ENCODE measurements at places on chromosomes 4 and X.

DNA sequence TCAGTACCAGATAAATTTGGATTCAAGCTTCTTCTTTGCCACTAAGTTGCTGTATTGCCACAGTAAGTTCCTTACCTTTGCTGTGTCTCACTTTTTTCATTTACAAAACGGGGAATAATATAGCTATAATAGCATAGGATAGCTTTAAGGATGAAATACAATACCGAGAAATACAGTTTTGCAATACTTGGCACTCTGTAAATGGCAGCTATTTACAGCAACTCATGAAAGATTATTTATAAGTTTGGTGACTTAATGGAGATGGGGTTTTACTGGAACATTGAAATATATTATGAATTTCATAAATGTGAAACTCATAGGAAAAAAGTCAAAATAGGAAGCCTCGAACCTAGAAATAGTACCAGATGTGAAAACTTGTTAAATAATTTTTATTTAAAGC is 27.6 kb downstream of the ANXA10 start:
- DNase-seq: no peak

DNA sequence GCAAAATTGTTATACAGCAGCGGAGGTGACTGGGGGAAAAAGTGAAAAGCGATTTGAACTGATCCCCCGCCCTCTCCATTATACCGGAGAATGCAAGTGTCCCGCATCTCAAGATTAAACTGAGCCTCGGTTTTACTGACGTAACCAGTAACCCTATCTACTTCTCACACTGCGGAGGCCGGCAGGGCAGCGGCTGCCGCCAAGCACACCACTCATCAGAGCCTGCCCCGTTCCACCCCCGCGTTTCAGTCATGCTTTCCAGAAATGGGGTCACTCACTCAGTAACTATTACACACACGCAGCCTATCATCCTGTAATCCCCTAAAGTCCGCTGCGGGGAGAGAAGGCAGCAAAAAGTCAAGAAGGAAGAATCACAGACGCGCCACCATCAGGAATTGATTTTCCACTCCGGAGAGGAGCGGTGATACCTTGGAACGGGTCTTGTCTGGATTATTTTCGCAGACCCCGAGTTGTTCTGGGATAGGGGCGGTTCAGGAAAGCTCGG is 1.4 kb downstream of the RPS6KA3 start:
- DNase-seq: peak; percentile 70

DNA sequence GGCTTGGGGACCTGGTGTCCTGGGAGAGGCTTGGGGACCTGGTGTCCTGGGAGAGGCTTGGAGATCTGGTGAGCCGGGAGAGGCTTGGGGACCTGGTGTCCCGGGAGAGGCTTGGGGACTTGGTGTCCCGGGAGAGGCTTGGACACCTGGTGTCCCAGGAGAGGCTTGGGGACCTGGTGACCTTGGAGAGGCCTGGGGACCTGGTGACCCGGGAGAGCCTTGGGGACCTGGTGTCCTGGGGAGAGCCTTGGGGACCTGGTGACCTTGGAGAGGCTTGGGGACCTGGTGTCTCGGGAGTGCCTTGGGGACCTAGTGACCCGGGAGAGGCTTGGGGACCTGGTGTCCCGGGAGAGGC is 12.6 kb downstream of the SHOX start:
- no peak for DNase-seq

DNA sequence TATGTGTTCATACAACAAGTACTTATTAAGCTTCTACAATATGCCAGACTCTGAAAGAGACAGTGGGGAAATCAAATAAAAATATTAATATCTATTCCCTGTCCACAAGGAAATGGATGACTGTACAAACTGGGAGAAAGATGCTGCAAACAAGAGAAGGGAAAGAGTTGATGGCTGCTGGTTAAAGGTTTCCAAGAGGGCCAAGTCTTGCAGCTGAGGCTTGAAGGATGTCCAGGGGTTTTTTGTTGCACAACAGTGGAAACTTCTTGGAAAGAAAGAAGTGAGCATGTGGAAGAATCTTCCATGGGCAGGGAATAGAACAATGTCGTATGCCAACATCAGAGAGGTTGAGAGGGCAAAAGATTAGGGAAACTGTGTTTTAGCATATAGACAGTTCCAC is 95.8 kb downstream of the MID1 start:
- no peak for DNase-seq

DNA sequence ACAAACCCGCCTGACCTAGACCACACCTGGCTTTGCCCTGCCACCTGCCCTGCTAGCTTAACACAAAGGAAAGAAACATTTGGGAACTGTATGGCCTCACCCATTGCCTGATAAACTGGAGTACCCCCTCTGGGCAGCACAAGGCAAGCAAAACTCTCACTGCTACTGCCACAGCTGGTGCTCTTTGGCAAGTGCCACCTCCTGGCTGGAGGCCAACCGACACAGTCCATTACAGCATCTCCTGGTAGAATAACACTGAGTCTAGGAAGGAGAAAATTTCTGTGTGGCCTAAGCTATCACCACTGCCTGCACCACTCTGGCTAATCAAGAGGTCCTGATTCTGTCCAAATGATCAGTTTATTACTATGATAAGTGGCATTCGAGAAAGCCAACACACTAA is 18.9 kb upstream of the SPANXN3 start:
- DNase-seq: no peak

- DNase-seq: no peak
These were observed 112.4 kb downstream of the RNF150 start for GRCh38 chr4:141020801-141021261.

GRCh38 chrX:78545233-78545632 is 113.9 kb downstream of the RTL3 start:
- no peak for DNase-seq

DNA sequence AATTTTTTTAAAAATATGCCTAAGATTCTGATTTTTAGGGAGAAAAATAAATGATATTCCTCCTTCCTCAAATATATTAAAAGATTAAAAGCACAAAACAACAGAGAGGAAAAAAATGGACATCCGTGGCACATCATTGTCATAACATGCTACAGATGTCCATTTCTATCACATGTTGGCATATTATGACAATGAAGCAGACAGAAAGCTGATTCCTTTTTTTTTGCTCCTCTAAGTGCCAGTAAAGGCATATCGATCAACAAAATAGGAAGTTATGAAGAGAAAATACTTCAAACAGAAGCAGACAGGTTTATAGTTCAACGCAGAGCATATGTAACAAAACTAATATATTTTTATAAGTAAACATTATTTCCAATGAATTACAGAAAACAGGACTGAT is 11.2 kb downstream of the KLHL8 start:
- DNase-seq: no peak

DNA sequence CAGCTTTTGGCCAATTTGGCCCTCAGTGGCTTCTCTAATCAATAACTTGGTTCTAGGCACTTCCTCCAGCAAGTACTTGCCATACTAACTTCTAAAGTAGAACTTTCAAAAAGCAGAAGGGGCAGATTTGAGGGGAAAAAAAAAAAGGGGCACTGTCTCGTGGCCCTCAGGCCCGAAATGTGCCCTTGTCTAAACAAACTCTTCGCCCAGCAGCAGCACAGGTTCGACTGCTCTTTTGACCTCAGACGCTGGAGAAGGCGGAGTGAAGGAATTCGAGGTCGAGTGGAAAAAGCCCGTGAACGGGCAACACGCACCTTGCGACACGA is 775 bp downstream of the GRPEL1 start:
- DNase-seq: peak; percentile 37

DNA sequence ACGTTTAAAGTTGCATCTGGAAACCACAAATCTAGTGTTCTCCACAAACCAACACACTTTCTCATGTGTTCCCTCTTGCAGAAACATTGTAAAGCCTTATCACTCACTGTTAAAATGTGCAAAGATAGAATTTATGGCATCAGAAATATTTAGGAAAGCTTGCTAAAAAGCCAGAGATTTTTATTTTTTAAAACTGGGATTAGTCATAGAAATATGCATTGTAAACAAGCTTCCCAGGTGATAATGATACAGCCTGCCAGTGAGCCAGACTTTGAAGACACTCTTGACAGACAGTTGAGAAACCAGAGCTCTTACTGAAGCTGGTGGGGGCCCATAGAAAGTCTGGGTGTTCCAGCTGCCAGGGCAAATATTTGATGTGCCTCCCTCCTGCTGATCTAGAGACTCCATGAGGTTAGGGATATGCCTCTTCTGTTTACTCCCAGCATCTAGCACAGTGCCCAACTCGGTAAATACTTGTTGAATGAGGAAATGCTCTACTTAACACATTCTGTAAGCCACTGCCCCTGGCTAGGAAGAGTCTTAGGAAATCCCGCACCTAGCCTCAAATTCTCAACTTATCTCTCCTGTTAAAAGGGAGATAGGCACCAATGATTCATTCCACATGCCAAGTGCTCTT is 179.0 kb upstream of the RASGEF1B start:
- DNase-seq: no peak

GRCh38 chr4:21347142-21347541 is 601.4 kb downstream of the KCNIP4 start:
- DNase-seq: no peak

Measured in Right ventricle myocardium superior (tissue), 1 donor.